ENCODE measurements at places on chromosomes 4 and X.
A peak's percentile ranks its signal among the peaks of the same experiment; 100 is the strongest.

DNA sequence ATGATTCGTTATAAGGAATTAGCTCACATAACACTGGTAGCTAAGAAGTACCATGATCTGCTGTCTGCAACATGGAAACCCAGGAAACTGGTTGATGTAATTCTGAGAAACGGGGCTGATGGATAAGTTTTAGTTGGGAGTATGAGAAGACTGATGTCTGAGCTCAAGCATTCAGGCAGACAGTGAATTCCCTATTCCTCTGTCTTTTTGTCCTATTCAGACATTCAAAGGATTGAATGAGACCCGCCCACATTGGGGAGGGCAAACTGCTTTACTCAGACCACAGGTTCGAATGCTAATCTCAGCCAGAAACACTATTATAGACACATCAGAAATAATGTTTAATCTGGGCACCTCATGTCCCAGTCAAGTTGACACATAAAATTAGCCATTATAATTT lies 515.5 kb downstream of the STPG2 start:
- DNase-seq: no peak

DNA sequence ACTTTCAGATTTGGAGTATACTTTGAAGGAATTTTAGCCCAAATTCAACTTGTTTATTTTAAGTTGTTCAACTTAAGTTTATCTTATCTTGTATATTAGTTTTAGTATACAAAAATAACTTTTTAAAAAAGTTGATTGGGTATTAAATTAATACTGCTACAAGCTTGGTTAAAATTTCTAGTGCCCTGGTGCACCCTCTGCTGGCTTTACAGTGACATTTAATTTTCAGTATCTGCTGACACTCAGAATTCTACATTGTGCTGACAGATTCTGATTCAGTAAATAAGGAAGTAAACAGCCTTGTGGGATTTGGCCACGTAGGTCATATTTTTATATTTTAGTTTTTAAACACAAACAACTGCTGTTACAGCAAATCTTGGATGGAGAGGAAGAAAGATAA lies 2.9 kb downstream of the EDA start:
- DNase-seq: peak; percentile 14

- DNase-seq: no peak
These were observed 159.6 kb downstream of the STIM2 start for GRCh38 chr4:27020203-27020602.

DNA sequence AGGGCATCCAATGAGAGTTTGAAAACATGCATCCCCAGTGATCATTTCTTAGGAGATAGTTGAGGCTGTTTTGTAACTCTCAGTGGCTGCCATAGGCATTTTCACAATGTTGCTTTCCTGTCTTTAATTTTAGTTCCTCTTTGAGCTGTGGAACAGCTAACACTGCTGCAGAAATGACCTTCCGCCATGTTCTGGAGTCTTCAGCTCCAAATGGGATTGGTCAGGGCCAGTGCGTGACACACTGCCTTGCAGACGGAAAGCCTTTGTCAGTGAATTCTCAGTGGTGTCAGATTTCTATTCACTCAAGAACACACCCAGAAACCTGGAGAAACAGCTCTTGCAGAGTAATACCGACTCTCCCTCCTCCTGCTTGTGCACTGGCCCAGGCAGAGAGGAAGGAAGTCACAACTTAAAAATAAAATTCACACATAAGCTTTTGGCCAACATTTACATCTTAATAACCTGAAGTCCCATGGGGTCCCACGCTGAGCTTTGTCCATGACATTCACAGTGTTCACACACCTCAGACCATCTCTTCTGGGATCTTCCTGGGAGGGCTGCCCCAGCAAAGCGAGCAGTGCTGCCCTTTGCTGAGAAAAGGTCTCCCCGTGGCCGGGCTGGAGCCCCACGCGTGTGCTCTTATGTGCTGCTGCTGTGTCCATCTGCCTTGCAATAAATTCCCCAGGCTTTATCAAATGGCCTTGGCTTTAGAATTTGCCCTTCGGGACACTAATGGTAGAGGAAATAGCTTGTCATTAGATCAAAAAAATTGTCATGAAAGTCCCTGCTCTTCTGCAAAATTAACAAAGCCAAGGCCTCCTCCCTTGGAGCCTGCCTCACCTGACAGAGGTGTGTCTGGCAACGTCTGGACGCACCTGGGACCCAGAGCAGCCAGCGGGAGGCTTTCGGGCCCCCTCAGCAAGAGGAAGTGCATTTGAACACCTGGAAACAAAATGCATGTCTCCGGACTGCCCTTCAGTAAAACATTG lies 126.8 kb downstream of the IRF2 start:
- DNase-seq: peak; percentile 35

DNA sequence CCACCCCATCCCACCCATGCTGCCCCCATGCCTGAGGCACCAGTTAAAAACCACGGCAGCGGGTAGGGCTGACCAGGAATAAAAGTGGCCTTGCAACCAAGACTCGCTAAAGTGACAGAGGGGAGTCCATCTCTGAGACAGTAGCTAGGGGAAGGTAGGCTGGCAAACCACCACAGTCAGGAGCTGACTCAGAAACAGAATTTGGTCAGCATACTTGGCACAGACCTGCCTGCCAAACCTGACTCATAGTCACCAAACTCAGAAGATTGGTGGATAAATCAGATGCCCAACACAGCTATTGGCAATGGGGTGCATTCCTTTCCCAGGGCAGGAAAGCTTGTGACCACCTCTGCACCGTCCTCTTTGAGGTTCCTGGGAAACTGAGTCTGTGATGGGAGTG lies 193.8 kb downstream of the BCOR start:
- no peak for DNase-seq

GRCh38 chrX:1661048-1661921 lies 46.4 kb downstream of the ASMT start:
- DNase-seq: peak; percentile 93
